ENCODE measurements at places on chromosomes 1 and 21.

- DNase-seq: no peak
Measured at GRCh38 chr1:244957122-244957521, 92.8 kb upstream of the HNRNPU start.

- no peak for DNase-seq
Measured at GRCh38 chr1:39890273-39890672, 7.0 kb upstream of the TRIT1 start.

GRCh38 chr21:38306433-38307141 lies 49.8 kb downstream of the KCNJ15 start:
- DNase-seq: no peak

DNA sequence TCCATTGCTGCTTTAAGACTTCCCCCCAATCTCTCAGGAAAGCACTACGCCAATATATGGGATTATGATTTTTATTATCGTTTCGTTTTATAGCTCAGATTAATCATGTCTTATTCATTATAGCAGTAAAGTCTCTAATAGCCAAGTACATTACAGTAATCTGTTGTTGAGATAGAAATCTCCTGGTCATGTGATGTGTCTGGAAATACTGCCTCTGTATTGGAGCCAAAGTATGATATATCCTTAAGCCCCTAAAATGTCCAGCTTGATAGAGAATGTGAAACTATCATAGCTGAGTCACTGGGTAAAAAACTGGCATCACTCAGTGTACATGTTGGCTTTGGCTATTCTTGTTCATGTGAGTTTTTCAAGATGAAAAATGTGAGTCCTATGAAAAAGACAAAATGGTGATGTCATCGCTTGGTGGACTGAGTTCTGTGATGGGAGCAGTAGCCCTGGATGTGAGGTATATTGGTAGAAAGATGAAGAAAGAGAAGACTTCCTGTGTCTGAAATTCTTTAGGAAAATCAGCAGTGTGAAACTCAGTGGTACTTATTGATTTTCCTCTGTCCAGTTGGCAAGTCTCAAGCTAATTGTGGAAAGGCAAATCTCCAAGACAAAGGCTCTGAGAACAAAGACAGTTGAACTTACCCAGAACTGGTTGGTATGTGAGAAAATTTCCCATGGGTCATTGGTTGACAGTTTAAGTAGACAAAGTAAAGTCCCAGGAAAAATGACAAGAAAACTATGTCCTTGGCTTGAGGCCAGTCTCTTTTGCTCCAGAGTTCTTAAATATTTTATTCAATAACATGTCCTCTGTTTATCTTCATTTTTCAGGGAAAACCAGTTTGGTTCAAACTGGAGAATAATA lies 76.2 kb downstream of the BRINP2 start:
- DNase-seq: no peak

DNA sequence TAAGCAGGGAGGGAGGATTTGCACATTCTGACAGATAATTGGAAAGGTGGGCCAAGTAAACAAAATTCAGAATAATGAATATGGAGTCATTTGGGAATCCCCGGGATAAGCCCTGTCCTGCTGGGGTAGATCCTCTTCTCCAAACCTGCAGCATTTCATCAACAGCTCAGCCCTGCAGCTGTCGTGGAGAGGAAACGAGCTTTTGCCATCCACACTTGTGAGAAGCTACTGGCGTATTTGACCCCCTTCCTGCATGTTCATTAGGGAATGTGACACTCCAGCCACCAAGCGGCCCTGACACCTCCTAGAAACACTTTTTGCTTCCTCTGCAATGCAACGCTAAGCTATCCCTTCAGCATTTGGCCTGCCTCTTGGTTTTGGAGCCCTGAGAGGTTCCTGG lies 8.0 kb upstream of the LEFTY2 start:
- no peak for DNase-seq

GRCh38 chr1:168792592-168793125 lies 63.7 kb upstream of the DPT start:
- DNase-seq: no peak

DNA sequence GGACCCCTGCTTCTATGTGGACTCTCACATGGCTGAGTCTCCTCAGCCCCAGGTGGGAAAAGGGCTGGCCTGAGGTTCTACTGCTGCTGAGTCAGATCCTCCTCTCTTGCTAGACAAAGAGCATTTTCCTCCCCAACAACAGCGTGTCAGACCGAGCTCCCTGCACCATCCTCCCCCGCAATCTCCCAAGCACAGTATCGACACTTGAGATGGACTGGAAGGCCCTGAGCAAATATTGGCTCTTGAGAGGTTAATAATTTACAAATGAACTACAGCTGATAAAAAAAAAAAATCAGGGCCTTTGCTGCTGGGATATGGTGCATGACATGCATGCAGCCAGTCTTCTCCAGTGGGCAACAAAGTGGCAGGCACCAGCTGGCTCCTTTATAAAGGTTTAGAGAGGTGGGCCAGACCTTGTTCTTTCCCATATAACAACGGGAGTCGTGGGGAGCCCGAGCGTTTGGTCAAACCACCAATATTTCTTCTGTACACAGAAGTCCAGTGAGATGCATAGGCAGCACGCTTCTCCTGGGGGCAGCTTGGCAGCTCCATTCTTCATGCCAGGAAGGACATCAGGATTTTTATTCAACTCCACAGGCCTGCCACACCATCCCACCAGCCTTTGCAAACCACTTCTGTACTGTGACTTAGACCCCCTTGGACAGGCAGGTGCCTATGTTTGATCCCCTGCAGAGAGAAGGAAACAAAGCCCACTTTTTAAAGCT lies 55.4 kb upstream of the CAMK1G start:
- no peak for DNase-seq

- DNase-seq: no peak
Measured at GRCh38 chr1:230784163-230784562, 37.0 kb downstream of the CAPN9 start.

GRCh38 chr1:230633469-230633868 lies 8.8 kb upstream of the COG2 start:
- no peak for DNase-seq

DNA sequence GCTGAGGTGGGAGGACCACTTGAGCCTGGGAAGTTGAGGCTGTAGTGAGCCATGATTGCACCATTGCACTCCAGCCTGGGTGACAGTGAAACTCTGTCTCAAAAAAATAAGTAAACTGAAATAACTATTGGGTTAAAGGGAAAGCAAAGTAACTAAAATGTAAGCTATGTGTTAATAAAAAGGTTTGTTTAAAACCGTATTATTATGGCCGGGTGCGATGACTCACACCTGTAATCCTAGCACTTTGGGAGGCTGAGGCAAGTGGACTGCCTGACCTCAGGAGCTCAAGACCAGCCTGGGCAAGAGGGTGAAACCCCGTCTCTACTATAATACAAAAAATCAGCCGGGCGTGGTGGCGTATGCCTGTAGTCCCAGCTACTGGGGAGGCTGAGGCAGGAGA lies 27.0 kb downstream of the NVL start:
- DNase-seq: no peak

DNA sequence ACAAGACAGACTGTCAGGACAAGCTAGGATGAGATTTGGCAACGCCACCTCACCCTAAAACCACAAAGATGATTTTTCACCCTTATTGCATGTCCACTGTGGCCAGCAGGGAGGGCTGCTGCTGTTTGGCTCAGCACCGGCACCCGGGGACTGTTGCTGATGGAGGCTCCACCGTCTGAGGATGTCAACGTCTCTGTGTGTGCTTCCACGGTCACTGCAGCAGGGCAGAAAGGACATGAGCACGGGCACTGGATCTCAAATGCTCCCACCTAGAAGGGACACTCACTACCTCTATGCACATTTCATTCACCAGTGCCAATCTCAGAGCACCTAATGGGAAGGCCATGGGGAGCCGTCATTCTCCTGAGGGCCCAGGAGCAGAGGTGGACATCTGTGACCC lies 599.6 kb downstream of the PTPRU start:
- DNase-seq: no peak

DNA sequence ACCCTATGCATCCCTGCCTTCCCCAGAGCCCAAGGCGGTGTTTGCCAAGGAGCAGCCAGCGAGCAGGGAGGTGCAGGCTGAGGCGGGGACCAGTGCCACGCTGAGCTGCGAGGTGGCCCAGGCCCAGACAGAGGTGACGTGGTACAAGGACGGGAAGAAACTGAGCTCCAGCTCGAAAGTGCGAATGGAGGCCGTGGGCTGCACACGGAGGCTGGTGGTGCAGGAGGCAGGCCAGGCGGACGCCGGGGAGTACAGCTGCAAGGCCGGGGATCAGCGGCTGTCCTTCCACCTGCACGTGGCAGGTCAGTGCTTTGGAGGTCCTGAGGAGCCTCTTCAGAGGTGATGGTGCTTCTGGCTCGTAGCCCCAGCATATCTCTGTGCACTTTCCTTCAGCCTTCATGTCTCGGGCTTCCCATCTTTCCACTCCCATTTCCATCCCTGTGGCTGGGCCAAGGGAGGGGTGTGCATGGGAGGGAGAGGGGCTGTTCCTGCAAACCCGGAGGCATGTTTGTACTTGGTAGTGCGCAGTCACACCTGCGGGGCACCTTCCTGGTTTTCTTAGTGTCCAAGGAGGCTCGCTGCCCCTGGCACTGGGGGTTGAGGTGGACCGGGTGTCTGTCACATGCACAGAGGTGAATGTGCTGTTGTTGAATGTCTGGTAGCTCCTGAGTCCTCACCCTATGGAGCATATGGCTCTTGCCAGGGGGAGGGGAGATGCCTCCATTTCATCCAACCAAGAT lies 56.4 kb downstream of the OBSCN start:
- DNase-seq: no peak

- no peak for DNase-seq
Measured at GRCh38 chr1:39385067-39385988, 106.1 kb upstream of the BMP8A start.

DNA sequence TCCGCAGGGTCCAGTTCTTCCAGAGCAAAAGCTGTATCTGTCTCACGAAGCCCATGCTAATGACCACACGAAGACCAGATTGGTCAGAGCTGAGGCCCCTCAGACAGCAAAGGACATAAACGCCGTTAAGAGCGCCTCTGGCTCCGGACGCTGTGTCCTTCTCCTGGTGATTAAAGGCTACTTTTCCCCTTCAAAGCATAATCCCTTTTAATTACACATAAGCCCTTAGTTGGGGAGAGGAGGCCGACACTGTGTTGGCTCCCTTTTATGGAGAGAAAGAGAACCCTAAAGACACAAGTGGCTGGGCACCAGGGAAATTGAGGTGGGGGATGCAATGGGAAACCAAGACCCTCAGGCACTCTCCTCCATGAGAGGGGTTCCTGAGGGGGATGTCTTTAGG lies at the start of gene ABCA4:
Gene ABCA4, minus strand, starts transcription at position 158 of the 400 bp plus-strand sequence. Its CDS starts 103 bp downstream, at position 55.
- DNase-seq: no peak

DNA sequence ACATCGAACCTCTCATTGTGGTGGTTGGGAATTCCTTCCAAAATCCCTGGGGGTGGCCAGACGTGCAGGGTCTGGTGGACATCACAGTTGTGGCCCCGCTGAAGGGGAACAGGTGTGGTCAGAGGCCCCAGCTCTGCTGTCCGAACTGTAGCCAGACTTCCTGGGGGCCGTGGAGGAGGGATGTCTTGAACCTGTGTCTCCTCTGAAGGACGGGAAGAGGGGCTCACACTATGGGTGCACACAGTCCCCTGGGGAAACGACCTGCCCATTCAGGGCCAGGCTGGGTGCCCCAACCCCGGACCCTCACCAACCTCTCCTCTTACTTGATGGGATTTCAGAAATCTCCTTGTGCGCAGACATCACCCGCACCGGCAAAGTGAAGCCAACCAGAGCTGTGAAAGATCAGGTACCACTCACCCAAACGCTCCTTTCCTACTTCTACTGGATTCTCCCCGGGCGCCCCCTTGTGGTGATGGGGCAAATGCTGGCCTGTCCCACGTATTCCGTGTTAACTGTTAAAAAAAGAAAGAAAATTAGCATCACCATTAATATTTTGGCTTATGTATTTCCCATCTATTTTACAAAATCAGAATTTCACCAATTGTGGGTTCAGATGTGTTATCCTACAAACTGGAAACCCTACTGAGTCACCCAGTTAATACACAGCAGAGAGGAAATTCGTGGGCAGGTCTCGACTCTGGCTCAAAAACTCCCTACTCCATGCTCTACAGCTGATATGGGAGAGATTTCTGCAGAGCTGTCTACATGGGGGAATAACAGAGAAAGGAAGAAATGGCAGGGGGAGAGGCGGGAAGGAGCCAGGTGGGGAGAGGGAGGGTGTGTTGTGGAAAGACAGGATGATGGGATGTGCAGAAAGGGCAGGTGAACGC lies 28.1 kb downstream of the PADI4 start:
- DNase-seq: peak; percentile 48

DNA sequence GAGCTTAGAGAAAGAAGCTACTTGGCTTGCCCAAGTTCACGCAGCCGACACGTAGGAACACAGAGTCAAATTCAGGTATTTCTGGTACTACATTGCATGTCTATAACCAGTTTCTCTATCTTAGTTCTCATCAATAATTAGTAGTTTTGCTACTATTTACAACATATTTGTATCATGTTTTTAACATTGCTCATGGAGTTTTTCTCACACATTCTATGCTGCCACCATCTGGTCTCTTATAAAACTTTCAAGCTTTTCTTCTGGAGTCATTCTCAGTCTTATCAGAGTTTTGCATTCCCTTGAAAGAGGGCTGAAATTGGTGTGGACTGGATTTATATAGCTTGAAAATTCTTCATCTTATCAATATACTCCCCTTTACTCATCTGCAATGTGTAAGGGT lies 118.8 kb upstream of the PALMD start:
- DNase-seq: no peak

DNA sequence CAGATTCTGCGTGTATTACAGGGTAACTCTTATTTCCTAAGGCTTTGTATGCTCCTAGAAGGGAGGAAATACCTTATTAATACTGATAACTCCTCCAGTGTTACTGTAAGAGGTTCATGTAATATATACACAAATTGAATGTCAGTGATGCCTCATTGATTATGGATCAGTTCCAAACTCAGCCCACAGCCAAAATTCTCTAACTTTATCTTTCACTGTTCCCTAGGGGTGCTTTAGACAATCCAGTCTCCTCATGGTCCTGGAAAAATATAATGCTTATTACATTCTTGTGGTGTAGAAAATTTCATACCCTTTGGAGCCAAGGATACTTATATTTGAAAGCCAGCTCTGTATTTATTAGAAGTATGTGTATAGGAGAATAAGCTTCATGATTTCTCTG lies 73.0 kb downstream of the NGF start:
- no peak for DNase-seq

DNA sequence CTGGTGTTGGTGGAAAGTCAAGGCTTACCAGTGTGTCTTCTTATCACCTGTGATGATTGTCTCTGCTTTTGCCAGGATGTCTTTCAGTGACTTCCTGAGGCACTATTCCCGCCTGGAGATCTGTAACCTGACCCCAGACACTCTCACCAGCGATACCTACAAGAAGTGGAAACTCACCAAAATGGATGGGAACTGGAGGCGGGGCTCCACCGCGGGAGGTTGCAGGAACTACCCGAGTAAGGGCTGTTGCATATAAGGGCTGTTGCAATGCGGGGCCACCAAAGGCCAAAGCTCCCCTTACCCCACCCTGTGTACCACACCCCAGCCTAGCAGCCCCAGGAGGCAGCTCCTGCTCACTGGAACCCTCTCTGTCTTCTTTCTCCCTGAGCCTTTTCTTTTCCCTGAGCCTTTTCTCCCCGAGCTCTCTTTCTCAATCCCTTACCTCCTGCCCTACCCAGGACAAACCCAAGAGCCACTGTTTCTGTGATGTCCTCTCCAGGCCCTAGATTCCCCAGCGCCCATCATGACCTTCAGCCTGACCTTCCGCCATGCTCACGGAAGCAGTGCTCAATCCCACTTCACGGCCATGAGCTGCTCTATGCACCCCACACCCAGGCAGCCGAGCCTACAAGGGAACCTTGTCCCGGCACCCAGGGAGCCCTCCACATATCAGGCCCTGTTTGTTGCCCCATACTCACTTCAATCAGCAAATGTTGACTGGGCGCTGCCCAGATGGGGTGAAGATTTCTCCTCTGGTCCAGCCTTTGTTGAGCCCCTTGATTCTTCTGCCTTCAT lies 40.6 kb downstream of the CAPN2 start:
- no peak for DNase-seq

Measured in activated gamma-delta T cell treated with anti-CD3 and anti-CD28 coated beads, Interleukin-2, amount 50 U/mL, for 16 hours (primary cell).